GM23248 (cell line): ENCODE measurements at places on chromosomes 1 and 21. TPM values are rescaled to one million over a fixed set of nuclear protein-coding genes. Genes with fewer than 3 reads are reported as not detected.

DNA sequence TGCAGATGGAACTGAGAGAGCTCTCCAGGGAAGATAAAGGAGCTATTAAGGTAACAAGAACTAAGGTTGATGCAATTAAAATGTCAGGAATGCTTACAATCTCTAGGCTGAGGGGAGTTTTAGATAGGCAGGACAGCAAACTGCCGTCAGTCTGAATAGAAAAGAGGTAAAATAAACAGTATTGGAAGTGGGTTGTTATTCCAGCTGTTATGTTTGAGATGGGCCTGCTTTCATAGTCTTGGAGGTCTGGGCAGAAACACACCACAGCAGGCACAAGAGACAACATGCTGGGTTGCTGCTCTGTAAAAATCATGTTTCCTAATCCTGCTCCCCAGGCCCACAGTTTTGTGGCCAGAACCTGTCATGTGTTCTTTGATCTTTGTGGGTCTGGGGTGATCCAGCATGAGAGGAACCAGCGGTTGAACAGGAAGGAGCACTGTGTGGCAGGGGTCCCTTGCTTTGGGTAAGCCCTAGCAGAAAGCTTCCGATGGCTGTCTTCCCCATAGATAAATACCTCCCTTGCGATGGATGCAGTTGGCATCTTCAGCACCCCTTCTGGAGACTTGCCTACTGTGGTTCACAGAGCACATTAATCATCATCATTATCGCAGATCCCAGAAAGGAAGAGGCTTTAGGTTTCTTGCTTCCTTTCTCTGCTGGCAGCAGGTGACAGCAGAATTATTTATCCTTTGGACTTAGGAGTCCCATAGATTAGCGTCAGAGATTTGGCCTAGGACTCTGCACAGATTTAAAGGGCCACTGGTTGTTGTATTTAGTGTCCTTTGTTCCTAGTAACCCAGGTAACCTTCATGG is 97.1 kb downstream of the AK5 start:
- DNase-seq: no peak

DNA sequence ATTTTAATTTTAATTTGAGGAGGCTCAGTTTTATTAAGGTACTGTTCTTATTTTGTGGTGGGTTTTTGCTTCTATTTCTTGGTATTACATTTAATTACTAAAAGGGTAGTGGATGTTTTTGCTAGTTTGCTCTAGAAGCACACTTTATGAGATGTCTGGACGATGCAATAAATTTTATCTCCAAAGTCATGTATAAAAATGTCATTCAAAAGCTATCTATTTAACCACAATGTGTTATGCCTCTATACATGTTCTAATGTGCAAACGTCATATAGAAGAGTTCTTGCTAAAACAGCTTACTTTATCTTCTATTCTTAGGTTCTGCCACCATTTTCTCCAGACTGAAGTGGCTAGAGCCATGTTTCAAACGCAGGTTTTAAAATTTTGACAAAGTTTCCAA is 12.9 kb upstream of the MPC2 start:
- DNase-seq: no peak

DNA sequence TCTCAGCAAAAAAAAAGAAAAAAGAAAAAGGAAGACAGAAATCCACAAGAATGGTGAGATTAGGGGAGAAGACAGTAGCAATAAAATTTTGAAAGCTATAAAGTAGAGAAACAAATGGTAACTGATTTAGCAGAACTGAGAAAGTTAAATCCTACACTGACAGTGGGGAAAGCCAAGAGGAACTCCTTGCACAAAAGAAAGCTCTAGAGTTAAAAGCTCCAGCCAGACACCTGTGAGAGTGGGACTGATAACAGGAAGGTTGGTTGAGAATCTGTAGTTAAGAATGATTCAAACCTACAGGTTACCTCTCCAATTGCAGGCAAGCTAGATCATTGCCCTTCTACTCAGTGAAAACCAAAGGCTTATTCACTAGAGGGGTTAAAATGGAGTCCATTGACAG is 23.6 kb downstream of the FBXO28 start:
- no peak for DNase-seq

CRB1 gene
- not detected in 2 replicates for polyA plus RNA-seq

RHBDL2 gene
- 1.4 and 1.5 TPM in 2 replicates for polyA plus RNA-seq

PROK1 gene
- polyA plus RNA-seq: not detected in 2 replicates

GRCh38 chr1:231748760-231749415 is 122.3 kb downstream of the DISC1 start:
- no peak for DNase-seq

GRCh38 chr1:119467219-119467618 is 39.8 kb upstream of the HSD3B1 start:
- DNase-seq: no peak

GRCh38 chr21:35057428-35057827 is 8.3 kb upstream of the RUNX1 start:
- no peak for DNase-seq

DNA sequence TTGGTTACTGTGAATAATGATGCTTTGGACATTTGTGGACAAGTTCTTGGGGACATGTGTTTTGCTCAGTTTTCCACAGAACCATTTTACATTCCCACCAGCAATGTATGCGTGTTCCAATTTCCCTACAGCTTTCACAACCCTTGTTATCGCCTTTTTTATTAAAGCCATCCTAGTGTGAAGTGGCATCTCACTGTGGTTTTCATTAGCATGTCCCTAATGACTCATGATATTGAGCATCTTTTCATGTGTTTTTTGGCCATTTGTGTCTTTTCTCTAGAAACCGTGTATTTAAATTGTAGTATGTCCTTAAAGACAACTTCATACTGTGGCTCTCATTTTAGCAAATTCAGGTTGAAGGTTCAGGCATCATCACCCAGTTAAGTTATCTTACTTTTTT is 132.1 kb downstream of the TGFBR3 start:
- peak; percentile 46 for DNase-seq

GRCh38 chr1:30519201-30519763 is 204.1 kb downstream of the MATN1 start:
- DNase-seq: no peak

DNA sequence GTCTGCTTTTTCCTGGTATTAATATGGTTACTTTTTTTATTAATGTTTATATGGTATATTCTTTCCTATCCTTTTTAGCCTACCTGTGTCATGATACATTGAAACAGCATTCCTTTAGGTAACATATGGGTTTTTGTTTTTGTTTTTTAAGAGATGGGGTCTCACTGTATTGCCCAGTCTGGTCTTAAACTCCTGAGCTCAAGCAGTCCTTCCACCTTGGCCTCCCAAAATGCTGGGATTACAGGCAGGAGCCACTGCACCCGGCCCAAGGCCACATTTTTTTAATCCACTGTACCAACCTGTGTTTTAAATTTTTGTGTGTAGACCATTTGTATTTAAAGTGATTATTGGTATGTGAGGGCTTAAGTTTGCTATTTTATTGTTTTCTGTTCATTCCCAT is 43.1 kb downstream of the PKN2 start:
- DNase-seq: no peak

ACOT7 gene
- 74.7 and 79.2 TPM in 2 replicates for polyA plus RNA-seq

DNA sequence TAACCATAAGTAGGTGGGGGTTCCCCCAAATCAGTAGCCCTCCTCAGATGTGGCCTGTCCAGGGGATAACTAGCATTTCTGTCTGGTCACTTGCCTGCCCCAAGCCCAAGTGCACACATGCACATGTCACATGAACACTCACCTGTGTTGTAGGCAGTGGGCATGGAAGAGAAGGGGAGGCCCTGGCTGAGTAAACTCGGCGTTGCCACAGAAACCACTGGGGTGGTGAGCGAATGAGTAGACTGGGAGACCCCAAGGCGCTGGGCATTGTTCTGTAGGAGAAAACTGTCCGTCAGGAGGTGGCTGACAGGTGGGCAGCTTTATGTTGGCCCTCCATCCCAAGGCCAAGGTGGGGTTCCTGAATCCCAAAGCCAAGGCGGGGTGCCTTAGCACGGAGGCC is 25.6 kb downstream of the MEF2D start:
- DNase-seq: no peak

- DNase-seq: no peak
These were observed 21.8 kb downstream of the ADORA1 start for GRCh38 chr1:203149188-203149840.

- no peak for DNase-seq
These were observed 13.7 kb downstream of the REG4 start for GRCh38 chr1:119797606-119798005.

DNA sequence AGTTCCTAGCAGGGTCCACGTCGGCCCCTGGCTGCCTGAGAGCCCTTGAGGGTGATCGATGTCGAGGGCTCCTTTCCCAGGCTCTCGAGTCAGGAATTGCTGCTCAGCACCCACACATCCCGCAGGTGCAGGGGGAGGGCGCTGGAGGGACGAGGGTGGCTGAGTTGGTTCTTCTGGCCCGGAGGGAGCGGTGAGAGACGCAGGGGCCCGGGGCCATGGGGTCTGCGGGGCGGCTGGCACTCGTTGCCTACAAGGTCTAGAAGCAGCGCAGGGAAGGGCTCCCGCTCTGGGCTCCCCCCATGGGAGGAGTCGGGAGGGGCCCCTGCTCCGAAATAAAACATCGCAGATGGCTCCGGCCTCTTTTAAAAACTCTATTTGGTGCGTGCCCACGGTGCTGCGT is 18.2 kb downstream of the PANK4 start:
- DNase-seq: no peak

- DNase-seq: no peak
These were observed 73.1 kb downstream of the GATAD2B start for GRCh38 chr1:153849487-153850185.

KCNE2 gene
- 0.23 and 0.33 TPM in 2 replicates for polyA plus RNA-seq
